ENCODE measurements at places on chromosomes 3 and 15.
A peak's percentile ranks its signal among the peaks of the same experiment; 100 is the strongest.

DNA sequence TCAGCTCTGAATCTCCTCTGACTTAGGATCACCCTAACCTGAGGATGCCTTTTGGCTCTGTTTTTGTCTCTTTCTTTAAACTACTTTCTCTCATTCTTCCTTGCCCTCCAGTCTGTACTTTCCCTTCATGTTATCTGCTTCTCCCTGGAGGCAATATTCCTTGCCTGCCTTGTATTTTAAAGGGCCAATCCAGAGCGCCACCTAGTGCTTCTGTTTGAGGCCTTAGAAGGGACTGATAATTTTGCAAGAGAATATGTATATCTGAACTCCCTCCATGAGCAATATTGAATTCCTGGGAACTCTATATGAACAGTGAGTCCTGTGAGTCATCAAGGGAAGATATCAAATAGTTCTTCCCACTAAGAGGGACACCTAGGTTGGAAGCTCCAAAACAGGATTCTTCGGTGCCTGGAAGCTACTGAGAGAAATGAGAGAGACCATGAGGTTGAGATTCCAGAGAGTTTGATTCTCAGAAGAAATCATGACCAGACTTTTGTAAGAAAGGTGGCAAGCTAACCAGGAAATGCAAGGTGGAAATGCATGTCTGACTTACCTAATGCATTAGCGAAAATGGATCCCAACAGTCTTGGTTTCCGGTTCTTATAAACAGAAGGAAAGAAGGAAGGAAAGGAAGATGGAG is 203.8 kb upstream of the CD96 start:
- DNase-seq = peak; percentile 81

GRCh38 chr3:37392957-37393356 is 218.6 kb upstream of the LRRFIP2 start:
- no peak for DNase-seq

DNA sequence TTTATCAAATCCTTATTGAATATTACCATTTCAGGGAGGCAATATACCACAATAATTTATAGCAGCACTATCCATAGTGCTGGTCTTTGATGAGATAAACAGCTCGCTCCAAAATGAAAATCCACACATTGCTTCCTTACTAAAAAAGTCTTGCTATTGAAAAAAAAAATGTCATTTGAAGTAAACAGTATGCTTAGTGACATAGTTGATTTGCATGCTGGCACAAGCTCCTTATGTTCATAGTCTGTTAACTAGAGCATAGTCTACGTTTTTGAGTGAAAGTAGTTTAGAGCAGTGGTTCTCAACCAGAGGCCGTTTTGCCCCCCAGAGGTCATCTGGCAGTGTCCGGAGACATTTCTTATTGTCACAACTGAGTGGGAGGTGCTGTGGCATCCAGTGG is 249.4 kb upstream of the PDZRN3 start:
- no peak for DNase-seq

GRCh38 chr15:64314456-64314855 is 41.5 kb downstream of the CSNK1G1 start:
- no peak for DNase-seq

- DNase-seq = no peak
These were observed 49.1 kb downstream of the CMTM7 start for GRCh38 chr3:32440611-32441350.

GRCh38 chr15:50653156-50653743 is 33.3 kb downstream of the TRPM7 start:
- no peak for DNase-seq

DNA sequence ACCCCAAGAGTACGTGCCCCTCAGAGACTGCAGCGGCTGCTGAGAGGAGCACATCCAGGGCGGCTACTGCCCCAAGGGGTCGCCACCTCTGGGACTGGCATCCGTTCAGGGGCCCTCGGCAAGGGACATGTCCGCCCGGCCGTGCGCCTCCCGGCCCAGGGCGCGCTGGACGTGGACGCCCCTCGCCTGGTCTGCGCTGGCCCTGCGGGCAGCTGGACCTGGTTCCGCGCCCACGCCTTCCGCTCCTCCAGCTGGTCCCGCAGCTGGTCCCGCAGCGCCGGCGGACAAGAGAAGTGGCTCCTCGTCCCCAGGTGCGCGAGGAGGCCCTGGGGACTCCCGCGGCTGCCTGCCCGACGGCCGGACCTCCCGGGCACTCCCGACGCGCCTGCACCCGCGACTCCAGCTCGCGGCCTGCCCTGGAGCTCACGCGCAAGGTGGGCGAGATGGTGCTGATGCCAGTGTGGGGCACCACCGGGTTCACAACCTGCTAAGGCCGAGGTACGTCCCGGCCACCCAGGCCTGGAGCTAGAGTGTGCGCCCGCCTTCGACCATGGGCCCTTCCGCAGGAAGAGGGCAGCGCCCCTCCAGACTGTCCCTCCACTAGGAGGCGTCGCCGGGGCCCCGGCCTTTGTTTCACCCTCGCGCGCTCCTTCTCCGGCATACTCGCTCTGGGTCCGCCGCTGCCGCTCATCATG is 14.4 kb upstream of the GP9 start:
- no peak for DNase-seq

DNA sequence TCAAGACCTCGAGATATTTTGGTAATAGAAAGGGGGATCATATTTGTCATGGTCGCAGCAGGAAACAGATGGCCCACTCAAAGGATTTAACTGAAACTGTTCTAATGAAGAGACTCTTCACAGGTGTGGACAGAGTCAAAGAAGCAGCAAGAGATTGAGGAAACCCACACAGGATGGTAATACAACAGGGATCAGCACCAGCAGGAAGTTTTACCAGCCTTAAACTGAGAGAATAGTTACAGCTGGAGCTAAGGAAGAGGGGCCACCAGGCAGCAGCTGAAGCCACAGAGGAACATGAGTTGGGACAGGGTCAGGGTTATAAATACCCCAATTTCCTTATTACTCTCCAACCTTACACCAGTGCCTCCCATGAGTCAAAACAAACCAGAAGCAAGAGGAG is 131.8 kb upstream of the UBE2E2 start:
- no peak for DNase-seq

DNA sequence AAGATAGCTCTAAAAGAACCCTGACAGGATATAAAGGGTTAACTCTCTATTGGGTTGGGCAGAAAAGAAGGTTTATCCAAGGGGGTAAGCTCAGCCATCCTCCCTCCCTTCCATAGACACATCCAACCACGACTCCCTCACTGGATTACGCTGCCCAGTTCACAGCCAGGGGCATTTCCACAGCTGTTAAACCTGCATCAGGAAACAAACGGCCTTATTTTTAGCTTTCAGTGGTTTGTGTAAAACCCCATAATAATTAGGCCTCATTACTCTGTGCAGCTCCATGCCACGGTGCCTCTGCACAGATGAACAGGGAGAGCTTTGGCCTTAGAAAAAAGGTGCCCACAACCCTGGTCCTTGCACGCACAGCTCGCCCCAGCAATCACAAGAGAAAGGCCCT is 110.6 kb downstream of the GABRB3 start:
- peak; percentile 11 for DNase-seq

- no peak for DNase-seq
These were observed 141.4 kb downstream of the AGBL1 start for GRCh38 chr15:86221119-86221518.

- no peak for DNase-seq
These were observed 9.5 kb upstream of the DOCK3 start for GRCh38 chr3:50665081-50665840.

GRCh38 chr3:81666502-81667121 is 94.8 kb downstream of the GBE1 start:
- peak; percentile 41 for DNase-seq

DNA sequence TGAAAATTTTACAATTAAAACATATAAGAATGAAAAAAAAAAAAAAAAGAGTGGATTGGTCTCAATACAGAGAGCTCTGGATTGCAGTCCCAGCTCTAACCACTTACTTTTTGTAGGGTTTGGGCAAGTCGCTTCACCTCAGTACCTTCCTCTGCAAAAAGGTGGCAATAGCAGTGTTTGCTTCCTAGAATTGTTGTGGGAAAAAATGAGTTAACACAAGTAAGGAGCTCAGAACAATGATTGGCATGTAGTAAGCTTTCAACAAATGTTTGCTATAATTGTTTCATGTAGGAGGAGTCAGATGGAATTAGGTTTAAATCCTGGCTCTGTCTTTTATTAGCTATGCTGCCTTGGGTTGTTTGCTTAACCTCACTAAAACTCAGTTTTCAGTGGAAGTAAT is 425.2 kb upstream of the TBL1XR1 start:
- no peak for DNase-seq

- DNase-seq = peak; percentile 88
These were observed 62.5 kb downstream of the CBLB start for GRCh38 chr3:105806359-105806758.

- DNase-seq = no peak
These were observed 60.8 kb downstream of the GREM1 start for GRCh38 chr15:32778391-32779176.

DNA sequence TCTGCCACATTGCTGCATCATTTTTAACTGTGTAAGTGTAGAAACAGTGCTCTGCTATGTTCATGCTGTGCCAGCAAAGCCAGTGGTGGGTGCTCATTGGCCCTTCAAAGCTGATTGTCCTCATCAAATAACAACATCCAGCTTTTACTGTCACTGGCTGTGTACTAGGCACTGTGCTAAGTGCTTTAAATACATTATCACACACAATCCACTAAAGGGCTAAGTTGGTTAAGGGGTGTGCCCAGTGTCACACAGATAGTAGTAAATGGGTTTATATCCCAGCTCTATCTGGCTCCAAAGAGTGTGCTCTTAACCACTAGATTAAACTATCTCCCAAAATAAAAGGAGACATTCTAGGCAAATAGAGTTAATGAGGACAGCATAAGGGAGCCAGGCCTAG is 7.7 kb downstream of the TUBGCP4 start:
- no peak for DNase-seq

DNA sequence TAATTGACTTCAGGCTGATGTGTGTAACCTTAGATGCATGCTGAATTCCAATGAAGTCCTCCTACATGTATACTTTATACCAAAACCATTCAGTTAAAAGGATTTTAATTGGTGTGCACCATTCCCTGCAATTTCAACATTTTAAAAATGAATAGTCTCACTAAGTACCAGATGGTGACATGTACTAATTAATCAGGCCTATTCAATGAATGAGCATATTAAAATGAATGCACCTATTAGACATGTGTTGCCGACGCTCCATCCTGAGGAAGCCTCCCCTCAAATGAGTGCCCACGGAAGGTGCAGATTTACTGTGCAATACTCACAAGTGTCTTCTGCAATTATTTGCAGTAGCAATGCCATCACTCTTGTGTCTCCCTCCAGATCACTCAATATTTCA is 124.7 kb upstream of the TSPAN3 start:
- no peak for DNase-seq

DNA sequence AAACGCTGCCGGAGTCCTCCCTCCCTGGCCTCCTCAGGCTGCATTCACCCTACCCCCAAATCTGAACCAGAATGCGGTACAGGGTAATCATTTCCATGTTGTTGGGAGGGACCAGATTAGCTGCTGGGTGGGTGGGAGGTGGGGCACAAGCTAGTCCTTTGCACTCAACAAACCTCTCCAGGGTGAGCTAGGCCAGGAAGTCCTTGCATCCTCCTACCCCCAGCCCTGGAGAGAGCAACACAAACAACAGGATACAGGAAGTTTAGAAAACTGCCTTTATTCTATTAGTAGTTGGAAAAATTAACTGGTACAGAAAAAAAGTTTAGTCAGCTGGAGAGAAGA is 702 bp upstream of the GPX1 start:
- DNase-seq = no peak

- no peak for DNase-seq
These were observed 269.7 kb upstream of the THRB start for GRCh38 chr3:24764236-24764915.

DNA sequence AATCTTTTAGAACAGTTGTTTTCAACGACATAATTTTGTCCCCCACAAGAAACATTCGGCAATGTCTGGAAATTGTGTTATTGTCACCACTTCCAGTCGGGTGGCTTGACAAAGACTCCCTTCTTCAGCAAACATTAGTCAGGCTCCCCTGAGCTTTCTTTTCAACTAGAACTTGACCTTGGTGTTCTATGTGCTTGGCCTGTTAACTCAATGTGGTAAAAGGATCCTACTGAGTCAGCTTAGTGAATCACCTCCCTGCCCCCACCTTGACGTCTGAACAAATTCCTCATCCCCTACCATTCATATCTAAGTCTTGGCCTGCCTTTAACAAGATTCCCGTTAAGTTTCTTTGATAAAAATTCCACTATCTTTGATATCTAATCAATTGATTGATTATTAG is 465.0 kb upstream of the ROBO1 start:
- peak; percentile 43 for DNase-seq
